Coronary artery (tissue), 2 donors: ENCODE measurements at places on chromosomes 12 and 14.

- DNase-seq, result no peak
Observed at GRCh38 chr12:3727877-3728632, 24.9 kb downstream of the CRACR2A start.

- DNase-seq, result no peak
Observed at GRCh38 chr12:100716945-100717732, 77.4 kb upstream of the ANO4 start.

DNA sequence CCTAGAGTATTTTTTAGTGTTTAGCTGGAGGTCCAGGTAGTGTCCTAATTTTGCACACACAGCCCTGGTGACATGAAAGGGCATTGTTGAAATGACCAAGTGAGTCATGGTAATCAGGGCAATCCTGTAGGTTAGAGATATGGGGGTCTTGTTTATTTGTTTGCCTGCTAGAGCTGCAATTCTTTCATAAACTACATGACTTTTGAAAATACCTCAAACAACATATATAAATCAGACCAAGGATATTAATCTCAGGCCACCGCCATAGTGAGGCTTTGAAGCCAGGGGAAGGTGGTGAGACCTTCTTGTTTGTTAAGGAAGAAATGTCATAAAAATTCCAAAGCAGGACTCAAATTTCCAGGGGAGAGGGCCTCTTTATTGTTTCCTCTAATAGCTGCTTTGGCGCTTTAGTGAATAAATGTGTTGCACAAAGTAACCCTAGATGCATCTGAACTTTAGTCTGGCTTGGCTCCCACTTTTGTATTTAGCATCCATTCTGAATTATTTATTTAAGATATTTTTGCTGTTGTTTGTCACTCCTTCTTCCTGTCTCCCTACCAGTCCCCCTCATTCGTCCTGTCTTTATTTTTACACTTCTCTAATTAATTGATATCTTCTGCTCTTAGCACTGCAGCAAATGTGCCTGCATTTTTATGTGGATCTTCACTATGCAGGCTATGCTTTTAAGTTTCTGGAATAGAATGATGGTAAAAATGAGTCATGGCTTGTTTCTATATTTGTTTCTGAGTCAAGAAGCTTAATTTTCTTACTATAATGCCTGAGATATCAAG is 430.3 kb downstream of the RAD51B start:
- DNase-seq, result no peak

GRCh38 chr14:100634026-100634425 is 46.8 kb upstream of the BEGAIN start:
- no peak for DNase-seq

DNA sequence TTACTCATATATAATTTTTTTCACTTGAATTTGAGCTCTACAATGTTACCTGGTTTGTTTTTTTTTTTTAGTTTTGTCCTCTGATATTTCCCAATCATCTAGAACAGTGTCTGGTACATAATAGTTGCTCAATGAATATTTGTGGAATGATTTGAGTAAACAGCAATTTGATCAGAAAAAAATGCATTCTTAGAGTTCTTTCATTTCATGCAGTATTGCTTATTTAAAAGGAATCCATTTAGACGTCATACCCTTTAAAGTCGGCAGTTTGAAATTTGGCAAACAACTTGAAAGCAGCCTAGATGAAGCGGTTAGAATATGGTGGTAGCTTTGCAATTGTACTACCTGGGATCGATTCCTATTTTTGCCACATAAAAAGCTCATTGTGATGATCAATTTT is 140.0 kb downstream of the PDE3A start:
- no peak for DNase-seq

GRCh38 chr12:232731-233614 is 19.0 kb upstream of the SLC6A12 start:
- peak; percentile 56 for DNase-seq

- no peak for DNase-seq
Observed at GRCh38 chr12:113135178-113136127, at the start of gene RASAL1. Gene RASAL1, minus strand, starts transcription at chr12:113135761. Its CDS starts 299 bp downstream, at chr12:113135462.

DNA sequence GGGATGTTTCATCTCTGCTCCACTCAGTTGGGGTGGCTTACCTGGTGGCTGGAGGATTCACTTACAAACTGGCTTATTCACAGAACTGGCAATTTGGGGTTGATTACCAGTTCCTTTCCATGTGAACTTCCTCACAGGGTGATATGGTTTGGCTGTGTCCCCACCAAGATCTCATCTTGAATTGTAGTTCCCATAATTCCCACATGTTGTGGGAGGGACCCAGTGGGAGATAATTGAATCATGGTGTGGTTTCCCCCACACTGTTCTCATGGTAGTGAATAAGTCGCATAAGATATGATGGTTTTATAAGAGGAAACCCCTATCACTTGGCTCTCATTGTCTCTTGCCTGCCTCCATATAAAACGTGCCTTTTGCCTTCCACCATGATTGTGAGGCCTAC is 26.9 kb upstream of the IGF1 start:
- DNase-seq, result no peak
